Cortex of kidney (tissue), 1 donor: ENCODE measurements at places on chromosomes 13 and 19.

DNA sequence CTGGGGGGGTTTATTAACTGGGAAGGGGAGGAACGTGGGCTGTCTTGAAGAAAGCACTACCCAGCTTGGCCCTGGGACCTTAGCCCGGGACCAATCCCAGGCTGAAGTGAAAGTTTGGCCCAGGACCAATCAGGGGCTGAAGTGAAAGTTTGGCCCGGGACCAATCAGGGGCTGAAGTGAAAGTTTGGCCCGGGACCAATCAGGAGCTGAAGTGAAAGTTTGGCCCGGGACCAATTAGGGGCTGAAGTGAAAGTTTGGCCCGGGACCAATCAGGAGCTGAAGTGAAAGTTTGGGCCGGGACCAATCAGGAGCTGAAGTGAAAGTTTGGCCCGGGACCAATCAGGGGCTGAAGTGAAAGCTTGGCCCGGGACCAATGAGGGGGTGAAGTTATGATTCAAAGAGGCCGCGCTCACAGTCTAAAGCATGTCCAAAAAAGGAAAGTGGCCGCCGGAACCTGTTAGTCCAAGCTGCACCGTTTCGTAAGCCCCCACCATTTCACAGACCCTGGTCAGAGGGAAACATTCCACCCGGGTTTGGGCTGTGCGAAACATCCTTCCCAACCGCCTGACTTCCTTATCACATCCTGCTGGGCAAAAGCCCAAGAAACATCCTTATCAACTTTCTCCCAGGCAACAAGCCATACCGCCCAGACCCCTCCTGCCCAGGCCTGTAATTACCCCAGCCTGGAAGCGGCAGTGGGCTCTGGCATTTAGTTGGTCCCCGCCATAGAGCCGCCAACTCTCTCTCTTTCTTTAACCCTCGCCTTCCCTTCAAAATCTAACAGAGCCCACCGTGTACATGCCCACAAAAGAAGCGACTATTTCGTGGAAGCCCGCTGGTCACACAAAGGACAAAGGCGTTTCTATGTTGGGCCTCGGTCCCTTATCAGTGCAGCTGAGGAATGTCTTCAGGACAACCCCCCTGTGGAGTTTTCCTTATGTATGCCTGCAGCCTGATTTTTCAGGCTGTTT is 1.1 kb downstream of the ZNF850 start:
- no peak for DNase-seq

GRCh38 chr19:14091813-14092462 is 1.4 kb upstream of the SAMD1 start:
- DNase-seq, result no peak

- DNase-seq, result no peak
Observed at GRCh38 chr13:37747071-37747612, 122.4 kb downstream of the TRPC4 start.

GRCh38 chr19:18863843-18864362 is 32.1 kb downstream of the CERS1 start:
- DNase-seq, result no peak

DNA sequence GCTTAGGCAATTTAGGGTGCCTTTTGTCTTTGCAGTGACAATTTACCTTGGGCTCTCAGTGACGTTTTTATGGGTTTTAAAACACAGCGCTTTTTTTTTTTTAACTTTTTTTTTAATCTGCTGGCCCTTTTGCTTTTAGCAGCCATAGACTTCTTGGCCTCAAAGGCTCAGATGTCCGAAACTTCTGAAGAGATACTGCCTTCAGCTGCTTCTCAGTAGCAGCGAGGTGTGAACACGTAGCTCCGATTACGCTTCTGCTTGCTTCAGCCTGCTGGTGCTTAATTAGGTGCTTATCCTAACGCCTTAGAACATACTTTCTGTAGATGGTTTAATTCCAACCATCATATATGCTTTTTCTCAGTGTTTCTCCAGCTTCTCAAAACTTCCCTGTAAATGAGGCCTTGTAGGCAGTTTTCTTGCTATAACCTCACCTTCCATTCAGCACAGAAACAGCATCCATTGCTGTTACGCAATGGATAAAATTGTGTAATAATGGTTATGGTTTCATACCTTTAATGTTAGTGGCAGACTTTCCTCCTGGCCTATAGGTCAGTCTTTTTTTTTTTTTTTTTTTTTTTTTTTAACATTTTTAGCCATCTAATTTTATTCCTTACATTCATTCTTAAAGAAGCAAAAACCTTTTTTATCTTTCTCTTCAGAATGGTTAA is 723.9 kb downstream of the GPC5 start:
- DNase-seq, result no peak

DNA sequence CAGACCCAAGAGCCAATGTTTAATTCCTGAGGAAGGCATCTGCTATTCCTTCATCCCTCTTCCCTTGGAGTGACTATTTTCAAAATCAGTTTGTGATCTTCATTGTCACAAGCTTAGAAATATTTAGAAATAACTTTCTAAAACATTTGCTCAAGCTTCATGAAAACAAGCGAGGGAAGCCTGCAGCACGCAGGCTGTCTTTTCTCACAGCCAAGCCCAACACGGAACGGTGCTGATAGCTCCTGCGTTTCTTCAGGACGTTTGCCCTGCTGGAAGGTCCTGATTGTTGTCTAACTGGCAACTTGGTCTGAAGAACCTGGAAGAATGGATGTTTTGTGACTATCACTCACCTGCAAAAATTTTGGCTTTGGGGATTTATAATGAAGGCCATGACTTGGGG is 152.5 kb downstream of the FGF9 start:
- DNase-seq, result no peak

GRCh38 chr13:43728421-43728820 is 58.4 kb downstream of the ENOX1 start:
- DNase-seq, result no peak

DNA sequence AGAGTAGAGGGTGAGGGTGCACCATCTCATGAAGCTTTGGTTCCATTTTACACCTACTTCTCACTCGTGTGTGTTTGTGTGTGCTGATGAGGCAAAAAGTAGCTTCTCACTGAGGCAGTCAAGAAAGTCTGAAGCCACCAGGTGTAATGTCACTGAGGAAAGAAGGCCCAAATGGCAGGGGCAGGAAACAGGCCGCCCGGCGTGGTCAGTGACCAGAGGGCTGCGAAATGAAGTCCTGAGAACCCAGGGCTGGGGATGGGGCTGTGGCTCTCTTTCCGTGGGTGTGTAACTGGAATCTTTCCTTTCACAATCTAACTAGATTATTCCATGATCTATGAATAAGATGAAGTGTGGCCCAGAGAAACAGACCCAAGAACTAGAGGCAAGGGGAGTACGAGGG is 25.5 kb upstream of the TFDP1 start:
- no peak for DNase-seq
